Fibroblast of skin of scalp (primary cell): ENCODE measurements at places on chromosomes 2 and 18.
A peak's percentile ranks its signal among the peaks of the same experiment; 100 is the strongest.

- no peak for DNase-seq
Measured at GRCh38 chr18:11042247-11042646, 107.1 kb downstream of the PIEZO2 start.

DNA sequence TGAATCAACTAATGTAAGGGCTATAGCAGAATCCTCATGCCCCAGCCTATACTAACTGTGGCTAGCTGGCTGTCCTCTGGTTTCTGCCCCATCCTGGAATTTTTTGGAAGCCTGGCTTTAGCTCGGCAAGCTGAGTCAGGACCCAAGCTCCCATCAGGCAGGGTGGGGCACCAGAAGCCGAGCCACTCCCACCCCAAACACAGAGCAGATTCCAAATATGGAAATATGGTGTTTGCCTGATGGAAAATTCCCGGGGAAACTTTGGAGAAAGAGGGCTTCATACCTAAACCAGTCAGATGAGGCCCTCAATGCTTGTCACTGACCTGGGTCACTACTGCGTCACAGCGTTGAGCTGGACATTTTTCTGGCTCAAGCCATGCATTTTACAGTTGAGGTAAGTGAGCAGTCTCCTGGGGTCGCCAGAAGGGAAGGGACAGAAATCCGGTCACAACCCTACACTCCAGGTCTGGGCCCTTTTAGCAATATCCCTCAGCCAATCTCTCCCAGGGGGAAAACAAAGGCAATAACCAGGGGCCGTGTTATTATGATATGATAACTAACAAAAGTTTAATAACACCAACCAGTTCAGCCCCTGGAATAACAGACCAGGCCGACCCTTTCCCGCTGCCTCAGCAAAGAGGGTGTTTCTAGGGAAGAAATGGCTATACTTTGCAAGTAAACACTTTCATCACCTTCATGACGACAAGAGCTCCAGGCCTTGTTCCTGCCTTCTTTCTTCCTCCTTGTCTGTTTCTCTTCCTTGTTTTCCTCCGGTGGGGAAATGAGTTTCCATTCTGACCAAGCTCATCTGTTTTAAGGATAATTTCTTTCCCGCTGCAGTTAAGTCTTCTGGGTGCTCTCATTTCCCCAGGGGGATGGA is 37.7 kb downstream of the PSD4 start:
- peak; percentile 95 for DNase-seq

GRCh38 chr2:165895974-165896373 is 57.6 kb downstream of the TTC21B start:
- no peak for DNase-seq

DNA sequence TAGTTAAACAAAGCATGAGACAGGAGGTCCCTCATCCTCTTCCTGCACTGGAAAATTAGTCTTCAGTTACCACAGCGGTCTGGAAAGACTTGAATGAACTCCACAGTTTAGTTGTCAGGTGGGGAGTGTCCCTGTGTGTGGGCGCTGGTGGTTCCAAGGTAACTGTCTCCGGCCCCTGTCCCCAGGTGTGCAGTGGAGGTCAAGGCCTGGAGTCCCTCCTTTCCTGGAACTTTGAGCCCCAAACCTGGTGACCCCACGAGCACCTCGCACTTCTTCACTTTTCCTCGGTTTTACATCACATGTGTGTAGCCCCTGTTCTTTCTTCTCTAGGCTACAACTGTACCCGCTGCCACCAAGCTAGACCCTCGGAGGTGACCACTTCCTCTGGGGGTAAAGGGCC is 28.0 kb upstream of the INHBB start:
- DNase-seq = no peak

GRCh38 chr2:221943076-221943810 is 355.6 kb downstream of the PAX3 start:
- DNase-seq = no peak

GRCh38 chr2:202757339-202757738 is 114.2 kb downstream of the ICA1L start:
- no peak for DNase-seq

GRCh38 chr2:99468155-99468554 is 21.7 kb downstream of the REV1 start:
- no peak for DNase-seq
